ENCODE measurements at places on chromosomes 16 and 17. TPM values are rescaled to one million over a fixed set of nuclear protein-coding genes. Genes with fewer than 3 reads are reported as not detected.

The CD79B gene
- total RNA-seq: 33.2 TPM

The OTOP2 gene
- total RNA-seq: not detected

The RGS11 gene
- 0.46 TPM for total RNA-seq

The ZACN gene
- 10.3 TPM for total RNA-seq

GRCh38 chr16:80608946-80609345 lies 68.2 kb downstream of the DYNLRB2 start:
- H3K4me3 ChIP-seq: no peak overlapping the region
- no peaks in the 10 kb centered on the region for H3K27me3 ChIP-seq
- DNase-seq: no peak
- peaks cover 49% of the 10 kb centered on the region for H3K36me3 ChIP-seq

- H3K27ac ChIP-seq: no peak overlapping the region
- H3K4me3 ChIP-seq: no peak overlapping the region
- H3K4me1 ChIP-seq: peaks cover 10% of the 10 kb centered on the region
- peaks cover 55% of the 10 kb centered on the region for H3K36me3 ChIP-seq
These were observed 27.7 kb upstream of the CACNG5 start for GRCh38 chr17:66807182-66807581.

DNA sequence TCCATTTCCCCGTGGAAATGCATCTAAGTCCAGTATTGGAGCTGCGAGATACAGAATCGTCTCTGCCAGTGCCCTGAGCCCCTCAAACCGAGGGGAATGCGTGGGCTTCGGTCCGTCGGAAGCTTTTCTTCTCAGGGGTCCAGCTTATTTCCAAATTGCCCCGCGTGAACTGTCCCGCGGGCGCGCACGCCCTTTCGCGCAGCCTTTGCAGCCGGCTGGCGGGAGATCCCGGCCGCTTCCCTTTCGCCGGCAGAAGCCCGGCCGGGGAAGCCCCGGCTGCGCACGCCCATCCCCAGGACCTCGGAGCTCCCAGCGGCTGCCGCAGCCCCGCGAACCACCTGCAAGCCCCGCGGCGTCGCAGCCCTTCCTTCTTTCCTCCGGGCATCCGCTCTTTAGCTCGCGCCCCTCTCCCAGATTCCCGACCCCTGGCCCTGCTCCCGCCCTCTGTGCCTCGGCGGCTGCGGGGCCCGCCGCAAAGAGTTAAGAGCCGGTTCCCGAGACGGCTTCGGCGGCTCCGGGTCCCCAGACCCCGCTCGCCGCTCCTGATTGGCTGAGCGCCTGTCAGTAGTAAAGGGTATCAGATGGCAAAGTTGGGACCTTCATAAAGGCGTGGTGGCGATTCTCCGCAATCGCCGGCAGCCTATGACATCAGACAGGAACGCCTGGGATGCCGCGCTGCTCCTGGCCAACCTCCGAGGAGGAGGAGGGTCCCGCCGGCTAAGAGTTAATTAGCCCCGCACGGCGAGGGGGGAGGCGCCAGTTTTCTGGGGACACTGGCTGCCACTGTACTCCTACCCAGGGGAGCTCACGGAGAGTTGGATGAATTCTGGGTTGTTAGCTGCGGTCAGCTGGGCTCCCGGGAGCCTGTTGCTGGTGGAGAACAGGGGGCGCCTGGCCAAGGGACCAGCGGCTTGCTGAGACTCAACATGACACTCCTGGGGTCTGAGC lies at the start of gene MYOCD:
Gene MYOCD, plus strand, starts transcription at position 628 of the 948 bp plus-strand sequence. Its CDS starts 299 bp downstream, at position 927.
- H3K4me3 ChIP-seq: no peak within 1 kb of the TSS
- H3K4me1 ChIP-seq: no peaks in the 10 kb centered on the region
- peaks cover 24% of the 10 kb centered on the region for H3K27me3 ChIP-seq
- DNase-seq: no peak

Data from activated T-helper 2 cell treated with anti-CD3 and anti-CD28 coated beads, Interferon-gamma antibody, Interleukin-2, Interleukin-4, amounts not matched to agents 10 μg/mL and 5 μg/mL and 100 μg/mL, durations not matched to agents 14 hours and 24 hours and 36 hours (primary cell).